ENCODE measurements at places on chromosomes 5 and 9.

DNA sequence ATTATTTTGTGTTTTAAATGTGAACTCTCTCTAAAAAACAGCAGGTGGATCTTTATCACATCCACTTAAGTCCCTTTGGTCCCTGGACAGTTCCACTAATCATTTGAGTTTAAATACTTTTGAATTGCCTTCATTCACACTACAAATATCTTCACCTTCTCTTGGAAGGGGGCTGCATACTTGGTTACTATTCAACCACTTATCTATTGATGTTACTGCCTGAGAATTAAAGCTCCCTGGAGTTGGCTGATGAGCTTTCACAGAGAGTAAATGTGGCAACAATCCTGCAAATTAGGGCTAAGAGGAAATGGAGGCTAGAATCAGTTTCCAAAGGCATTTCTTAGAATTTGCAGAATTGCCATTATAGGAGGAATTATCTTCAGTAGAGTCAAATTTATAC, 180.4 kb downstream of the ST8SIA4 start:
- DNase-seq: no peak

- no peak for DNase-seq
These were observed 46.5 kb upstream of the GFPT2 start for GRCh38 chr5:180399401-180400215.

- no peak for DNase-seq
These were observed 125.4 kb upstream of the ANKH start for GRCh38 chr5:14996997-14997396.

DNA sequence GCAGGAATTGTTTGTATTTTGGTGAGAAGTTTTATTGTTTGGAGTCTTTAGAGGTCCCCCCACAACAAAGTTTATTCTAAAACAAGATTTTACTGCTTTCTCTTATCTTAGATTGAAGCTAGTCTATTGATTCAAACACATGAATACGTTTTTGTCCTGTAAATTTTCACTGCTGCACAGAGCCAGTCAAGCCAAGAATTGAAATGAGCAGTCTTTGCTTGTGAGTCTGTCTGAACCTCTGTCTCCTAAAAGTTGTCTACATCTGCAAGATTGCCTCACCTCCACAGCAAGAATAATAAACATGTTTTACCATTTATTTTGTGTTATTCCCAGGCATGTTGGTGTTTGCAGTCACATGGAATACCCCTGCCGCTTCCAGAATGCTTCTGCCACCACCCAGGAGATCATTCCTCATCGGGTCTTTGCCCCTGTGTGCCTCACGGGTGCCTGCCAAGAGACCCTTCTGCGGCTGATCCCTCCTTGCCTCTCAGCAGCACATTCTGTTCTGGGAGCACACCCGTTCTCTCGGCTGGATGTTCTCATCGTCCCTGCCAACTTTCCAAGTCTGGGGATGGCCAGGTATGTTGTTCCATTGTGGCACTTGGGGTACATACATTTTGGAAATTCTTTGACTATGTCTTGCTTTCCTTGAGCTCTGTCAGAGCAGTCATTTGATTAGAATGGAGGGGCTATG, 74.1 kb downstream of the AOPEP start:
- no peak for DNase-seq

DNA sequence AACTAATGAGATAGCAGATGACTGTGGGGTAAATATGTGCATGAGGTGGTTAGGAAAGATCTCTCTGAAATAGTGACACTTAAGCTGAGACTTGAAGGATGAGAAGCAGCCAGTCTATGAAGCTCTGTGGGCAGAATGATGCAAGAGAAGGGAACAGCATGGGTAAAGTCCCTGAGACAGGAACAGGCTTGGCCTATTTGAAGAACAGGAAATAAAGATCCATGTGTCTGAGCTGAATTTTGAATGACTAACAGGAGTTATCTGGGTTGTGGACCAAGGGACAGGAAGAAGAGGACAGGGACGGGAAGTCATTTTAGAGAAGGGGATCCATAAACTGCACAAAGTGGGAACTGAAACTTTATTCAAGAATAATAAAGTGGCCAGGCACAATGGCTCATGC, 25.6 kb upstream of the HMGCS1 start:
- DNase-seq: no peak

DNA sequence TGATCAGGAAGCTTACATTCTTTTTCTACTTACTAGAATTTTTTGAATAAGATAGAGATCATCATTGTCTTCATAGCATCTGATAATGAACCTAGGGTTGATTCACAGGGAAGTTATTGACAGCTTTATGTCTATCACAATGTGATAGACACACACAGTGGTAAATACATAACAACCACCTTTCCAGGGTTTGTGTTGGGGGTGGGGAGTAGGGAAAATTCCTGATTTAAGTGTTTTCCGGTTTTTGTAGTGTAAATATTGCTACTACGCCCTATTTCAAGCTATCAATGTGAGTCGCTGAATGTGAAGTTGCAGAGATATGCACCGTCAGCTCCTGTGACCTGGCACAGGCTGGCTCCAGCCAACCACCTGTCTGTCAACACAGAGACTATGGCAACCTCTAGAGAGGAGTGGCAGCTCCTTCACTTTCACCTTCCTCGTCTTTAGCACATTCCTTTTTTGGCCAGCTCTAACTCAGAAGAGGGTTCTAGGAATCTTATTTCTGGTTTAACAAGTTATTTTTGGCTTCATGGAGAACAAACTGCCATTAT, 224.9 kb downstream of the MAT2B start:
- DNase-seq: no peak

- DNase-seq: no peak
These were observed 9.1 kb downstream of the PTCH1 start for GRCh38 chr9:95507464-95508241.

GRCh38 chr5:159916841-159917761, 819 bp downstream of the ADRA1B start:
- no peak for DNase-seq

- DNase-seq: no peak
These were observed 74.9 kb downstream of the MACROH2A1 start for GRCh38 chr5:135324160-135324559.

DNA sequence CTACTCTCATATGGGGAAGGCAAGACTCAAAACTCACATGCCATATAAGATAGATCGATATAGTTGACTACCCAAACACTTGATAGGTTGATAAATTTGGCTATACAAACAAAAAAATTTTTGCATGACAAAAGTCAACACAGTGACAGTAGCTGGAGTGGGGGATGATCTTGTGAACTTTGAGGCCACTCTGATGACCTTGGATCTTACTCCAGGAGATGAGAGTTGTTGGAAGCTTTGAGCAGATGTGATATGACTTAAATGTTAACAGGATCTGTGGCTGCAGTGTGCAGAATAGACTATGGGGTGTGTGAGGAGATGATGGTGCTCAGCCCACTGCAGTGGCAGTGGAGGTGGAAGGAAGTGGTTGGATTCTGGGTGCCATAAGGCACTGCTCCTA, 101.4 kb downstream of the ZFAND5 start:
- no peak for DNase-seq

- no peak for DNase-seq
These were observed 620.1 kb downstream of the TLE1 start for GRCh38 chr9:81069038-81069795.

DNA sequence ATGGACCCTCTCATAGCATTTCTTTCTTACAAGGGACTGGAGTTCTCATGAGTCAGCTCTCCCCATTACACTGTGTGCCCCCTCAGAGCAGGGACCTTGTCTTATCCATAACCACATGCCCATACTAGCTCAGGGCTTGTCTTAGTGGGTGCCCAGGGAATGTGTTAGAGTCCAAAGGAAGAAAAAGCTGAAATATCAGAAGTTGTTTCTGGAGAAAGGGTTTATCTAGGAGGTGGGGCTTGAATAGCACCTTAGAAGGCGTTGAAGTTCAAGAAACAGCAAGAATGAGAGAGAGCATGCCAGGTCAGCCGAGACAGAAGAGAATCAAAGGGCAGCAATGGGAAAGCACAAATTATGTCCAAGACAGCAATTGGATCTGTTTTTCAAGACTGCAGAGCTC, 109.4 kb downstream of the TTLL11 start:
- no peak for DNase-seq

- no peak for DNase-seq
These were observed 25.1 kb downstream of the ARHGAP26 start for GRCh38 chr5:142795251-142795650.

GRCh38 chr9:89495824-89496560, 1.9 kb downstream of the SEMA4D start:
- DNase-seq: no peak

DNA sequence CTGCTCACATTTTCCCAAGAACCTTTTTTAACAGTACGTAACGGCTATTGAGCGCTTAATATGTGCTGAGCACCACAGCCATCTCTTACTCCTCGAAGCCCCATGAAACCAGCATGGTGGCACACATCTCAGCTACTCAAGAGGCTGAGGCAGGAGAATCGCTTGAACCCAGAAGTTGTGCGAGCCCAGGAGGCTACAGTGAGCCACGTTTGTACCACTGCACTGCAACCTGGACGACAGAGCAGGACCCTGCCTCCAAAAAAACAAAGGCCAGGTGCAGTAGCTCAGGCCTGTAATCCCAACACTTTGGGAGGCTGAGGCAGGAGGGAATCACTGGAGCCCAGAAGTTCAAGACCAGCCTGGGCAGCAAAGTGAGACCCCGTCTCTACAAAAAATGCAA, 28.2 kb downstream of the AQP7 start:
- no peak for DNase-seq

DNA sequence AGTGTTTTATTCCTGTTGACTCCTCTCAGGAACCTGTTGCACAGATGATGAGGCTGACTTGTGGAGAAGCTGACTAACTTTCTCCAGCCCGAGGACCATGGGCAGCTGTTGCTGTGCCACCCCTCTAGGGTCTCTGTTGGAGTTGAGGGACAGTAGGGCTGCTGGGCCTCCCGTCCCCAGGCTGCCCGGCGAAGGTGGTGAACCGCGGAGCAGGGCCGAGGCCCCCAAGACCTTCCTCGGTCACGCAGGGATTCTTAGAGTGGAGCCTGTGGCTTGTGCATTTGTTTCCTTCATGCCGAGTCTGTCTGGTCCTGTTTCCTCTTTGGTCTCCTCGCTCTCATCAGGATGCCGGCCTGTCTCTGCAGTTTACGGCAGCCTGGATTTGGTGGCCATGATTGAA, 40.2 kb downstream of the CACNA1B start:
- DNase-seq: no peak

DNA sequence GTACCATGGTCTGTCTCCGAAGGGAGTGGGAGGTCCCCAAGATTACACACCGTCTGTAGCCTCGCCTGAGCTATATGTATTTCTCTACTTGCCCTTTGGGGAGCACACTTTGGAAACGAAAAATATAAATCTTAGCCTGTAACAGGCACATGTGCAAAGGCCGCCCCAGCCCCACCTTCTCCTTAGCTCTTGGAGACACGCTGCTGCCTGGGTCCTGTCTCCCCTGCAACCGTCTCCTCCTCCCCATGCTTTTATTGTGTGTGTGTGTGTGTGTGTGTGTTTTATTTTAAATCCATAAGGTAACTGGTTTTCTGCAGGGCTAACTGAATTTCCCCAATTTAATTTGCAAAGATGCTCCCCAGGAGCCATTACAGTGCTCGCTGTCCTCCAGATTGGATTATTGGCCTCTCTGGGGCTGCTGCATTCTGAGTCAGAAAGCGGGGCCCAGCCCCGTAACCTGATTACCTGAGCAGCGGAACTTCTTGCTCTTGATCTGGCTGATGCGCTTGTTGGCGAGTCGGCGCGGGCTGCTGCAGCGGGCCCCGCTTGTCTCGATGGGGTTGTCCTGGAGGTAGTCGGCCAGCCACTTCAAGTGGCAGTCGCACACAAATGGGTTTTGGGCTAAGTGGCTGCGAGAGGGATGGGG, 193.3 kb upstream of the PANK3 start:
- DNase-seq: no peak

DNA sequence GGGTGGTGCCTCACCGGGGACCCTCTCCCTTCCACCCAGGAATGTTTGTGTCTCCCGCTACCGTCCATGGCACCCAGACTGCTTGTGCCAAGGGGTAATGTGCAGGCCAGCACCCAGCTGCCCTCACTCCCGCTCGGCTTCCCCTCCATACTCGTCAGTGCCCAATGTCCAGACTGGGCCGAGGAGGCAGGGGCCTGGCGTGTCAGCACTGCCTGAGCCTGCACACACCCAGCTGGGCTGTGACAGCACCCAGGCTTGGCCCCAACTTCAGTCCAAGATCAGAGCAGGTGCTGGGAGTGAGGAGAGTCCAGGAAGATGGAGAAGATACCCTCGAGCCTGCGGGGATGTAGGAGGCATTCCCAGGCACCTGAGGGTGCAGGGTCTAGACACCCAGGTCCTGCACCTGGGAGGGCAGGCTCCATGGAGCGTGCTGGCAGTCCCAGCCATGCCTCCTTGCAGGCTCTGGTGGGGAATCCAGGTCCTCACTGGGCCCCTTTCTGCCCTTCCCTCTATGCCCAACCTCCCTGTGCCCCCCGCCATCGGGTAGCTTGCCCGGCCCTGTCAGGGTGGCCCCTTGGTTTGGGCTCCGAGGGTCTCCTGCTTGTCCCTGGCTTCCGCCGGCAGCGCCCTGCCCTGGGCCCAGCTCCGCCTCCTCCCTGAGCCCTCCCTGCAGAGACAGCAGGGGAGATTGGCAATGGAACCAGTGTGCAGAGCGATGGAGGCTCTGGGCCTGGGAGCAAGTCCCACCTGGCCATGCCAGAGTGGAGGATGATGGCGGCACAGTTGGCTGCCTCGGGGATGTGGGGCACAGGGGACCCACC, 250.8 kb upstream of the EDIL3 start:
- no peak for DNase-seq

- DNase-seq: peak; percentile 60
These were observed 100.6 kb upstream of the IER5L start for GRCh38 chr9:129278391-129279237.

DNA sequence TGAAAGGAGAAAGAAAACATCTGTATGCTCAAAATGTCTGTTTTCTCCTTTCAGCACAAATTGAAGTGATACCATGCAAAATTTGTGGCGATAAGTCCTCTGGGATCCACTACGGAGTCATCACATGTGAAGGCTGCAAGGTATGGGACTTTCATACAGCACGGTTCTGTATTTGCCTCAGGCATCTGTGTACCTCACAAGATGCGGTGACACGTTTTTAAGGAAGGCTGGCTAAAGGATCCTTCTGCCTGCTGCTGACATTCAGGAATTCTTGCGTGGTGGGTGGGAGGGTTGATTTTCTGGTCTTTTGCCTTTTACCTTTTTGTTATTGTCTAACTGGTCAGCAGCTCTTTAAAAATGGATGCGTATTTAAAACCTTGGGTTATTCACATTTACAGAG, 133.1 kb downstream of the RORB start:
- no peak for DNase-seq

- no peak for DNase-seq
These were observed 305.7 kb downstream of the ENC1 start for GRCh38 chr5:74334762-74335384.

DNA sequence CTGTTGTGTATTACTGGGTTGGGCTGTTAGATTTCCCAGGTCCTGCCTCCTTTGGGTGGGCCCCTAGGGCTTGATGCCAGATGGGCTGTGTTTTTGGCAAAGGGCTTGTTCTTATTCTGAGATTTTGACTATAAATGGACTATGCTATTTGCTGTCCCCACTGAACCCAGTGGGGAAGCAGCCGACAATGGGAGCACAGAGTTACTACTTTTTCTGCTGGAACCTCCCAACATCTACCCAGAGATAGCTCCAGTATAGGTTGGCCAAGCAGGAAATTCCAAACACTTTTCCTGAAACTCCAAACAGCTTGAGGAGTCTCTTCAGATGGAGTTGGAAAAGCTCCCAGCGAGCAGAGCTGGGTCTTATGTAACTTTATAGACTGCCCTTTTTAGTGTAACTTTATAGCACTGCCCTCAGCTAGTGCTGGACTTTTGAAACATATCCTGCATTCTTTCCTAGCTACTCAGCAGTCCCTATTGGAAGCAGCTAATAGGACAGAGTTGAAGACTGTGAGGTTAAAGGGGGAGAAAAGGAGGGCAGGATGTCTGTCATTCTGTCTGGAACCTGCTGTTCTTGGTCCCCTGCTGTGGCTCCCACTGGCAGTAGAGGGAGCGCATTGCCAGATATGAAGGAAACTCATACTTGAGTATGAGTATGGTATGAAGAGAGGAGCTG, 21.0 kb downstream of the RUSC2 start:
- no peak for DNase-seq

Measured in NCI-H1436 treated with DMSO at 0.1 percent for 48 hours (cell line).